RKO (cell line): ENCODE measurements at places on chromosomes 13 and 19.

DNA sequence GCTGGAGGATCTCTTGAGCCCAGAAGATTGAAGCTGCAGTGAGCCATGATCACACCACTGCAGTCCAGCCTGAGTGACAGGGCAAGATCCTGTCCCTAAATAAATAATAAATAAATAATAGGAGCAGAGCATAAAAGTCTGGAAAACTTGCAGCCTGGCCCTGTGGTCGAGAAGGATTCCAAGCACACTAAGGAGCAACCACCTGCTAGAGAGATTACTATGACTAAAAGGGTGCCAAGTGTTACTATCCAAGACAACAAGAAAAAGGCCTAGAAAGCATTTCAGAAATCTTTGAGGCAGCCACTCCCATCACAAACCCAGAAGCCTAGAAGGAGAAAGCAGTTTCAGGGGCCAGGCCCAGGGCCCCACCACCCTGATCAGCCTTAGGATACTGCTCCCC lies 46.1 kb downstream of the LHFPL6 start:
- no peak for DNase-seq

DNA sequence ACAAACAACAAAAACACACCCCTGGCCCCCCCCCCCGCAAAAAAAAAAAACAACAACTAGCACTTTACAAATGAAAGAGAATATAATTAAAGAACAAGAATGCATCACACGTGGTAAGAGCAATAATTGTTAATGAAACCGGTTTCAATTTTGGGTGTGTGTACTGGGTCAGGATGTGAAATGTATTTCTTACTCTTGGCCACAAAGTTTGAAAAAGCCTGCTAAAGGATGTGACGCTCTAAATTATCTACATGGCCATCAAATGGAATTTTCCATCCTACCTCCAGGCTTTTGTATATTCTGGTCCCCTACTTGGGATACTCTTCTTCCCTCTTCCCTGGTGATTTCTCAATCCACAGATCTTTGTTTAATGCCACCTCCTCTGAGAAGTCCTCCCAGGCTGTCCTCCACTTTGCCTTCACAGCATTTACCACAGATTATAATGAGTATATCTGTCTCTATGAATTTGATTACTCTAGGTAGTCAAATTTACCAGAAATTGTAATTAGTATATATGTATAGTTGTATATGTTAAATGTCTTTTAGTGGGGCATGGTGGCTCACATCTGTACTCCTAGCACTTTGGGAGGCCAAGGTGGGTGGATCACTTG lies 2.1 kb downstream of the SARS2 start:
- DNase-seq = no peak

- no peak for DNase-seq
Measured at GRCh38 chr19:10292789-10293636, 3.3 kb downstream of the ICAM5 start.

- no peak for DNase-seq
Measured at GRCh38 chr13:103039183-103039582, 27.0 kb downstream of the SLC10A2 start.
